ENCODE measurements at places on chromosomes 7 and 10. TPM values are rescaled to one million over a fixed set of nuclear protein-coding genes. Genes with fewer than 3 reads are reported as not detected.

- H3K4me1 ChIP-seq, result peaks cover 8% of the 10 kb centered on the region
- no peak overlapping the region for H3K27ac ChIP-seq
- no peak overlapping the region for H3K4me3 ChIP-seq
- H3K27me3 ChIP-seq, result no peaks in the 10 kb centered on the region
Observed at GRCh38 chr7:158308001-158308400, 279.6 kb downstream of the PTPRN2 start.

GRCh38 chr10:111081595-111081994 lies 4.8 kb downstream of the ADRA2A start:
- H3K4me1 ChIP-seq, result peaks cover 16% of the 10 kb centered on the region
- H3K36me3 ChIP-seq, result peaks cover 13% of the 10 kb centered on the region
- no peak overlapping the region for H3K4me3 ChIP-seq
- no peak for DNase-seq
- H3K27me3 ChIP-seq, result peaks cover 21% of the 10 kb centered on the region

GRCh38 chr10:92354587-92354986 lies 63.6 kb downstream of the MARCHF5 start:
- H3K27ac ChIP-seq, result no peak overlapping the region
- DNase-seq, result no peak
- H3K27me3 ChIP-seq, result no peaks in the 10 kb centered on the region
- H3K4me3 ChIP-seq, result no peak overlapping the region

Gene KAZALD1
- total RNA-seq, result 0.84 TPM

Gene PTF1A
- total RNA-seq, result not detected

Gene C10orf105
- total RNA-seq, result 0.48 TPM

Measured in H1 (cell line).